ENCODE measurements at places on chromosomes 1 and 21. TPM values are rescaled to one million over a fixed set of nuclear protein-coding genes. Genes with fewer than 3 reads are reported as not detected.

Gene SUMO3
- polyA plus RNA-seq: 101 TPM

Gene CRYAA
- polyA plus RNA-seq: not detected

Gene LAX1
- polyA plus RNA-seq: 0.24 TPM

Gene ARTN
- polyA plus RNA-seq: 0.74 TPM

Gene OLFML2B
- 6.6 TPM for polyA plus RNA-seq

Gene SCAF4
- 15.6 TPM for polyA plus RNA-seq

Gene ADAMTSL4
- polyA plus RNA-seq: 12.1 TPM

Gene LMO4
- 65.6 TPM for polyA plus RNA-seq

Gene ILDR2
- 0.11 TPM for polyA plus RNA-seq

Gene NEK2
- 0.07 TPM for polyA plus RNA-seq

Gene CRYBG2
- 0.14 TPM for polyA plus RNA-seq

Gene KRTAP19-1
- not detected for polyA plus RNA-seq

Gene NCF2
- 30.8 TPM for polyA plus RNA-seq

Gene TNFRSF14
- polyA plus RNA-seq: 46.4 TPM

Gene DCST1
- not detected for polyA plus RNA-seq

Gene TFF3
- 21.7 TPM for polyA plus RNA-seq

Gene PPFIA4
- 0.12 TPM for polyA plus RNA-seq

Gene NBPF6
- polyA plus RNA-seq: not detected

Gene ANKRD34A
- not detected for polyA plus RNA-seq

Gene SPRR3
- 20.3 TPM for polyA plus RNA-seq

Gene VWA5B1
- not detected for polyA plus RNA-seq

Gene BARHL2
- polyA plus RNA-seq: not detected

Gene FAM163A
- polyA plus RNA-seq: 0.06 TPM

Gene SUSD4
- polyA plus RNA-seq: 0.91 TPM

All from adipose tissue (tissue), 3 donors.